ENCODE measurements at places on chromosomes 11 and 22.

GRCh38 chr11:93567401-93567895 is 24.3 kb upstream of the SMCO4 start:
- no peak for DNase-seq

- no peak for DNase-seq
Measured at GRCh38 chr11:26676641-26677040, 45.2 kb downstream of the SLC5A12 start.

DNA sequence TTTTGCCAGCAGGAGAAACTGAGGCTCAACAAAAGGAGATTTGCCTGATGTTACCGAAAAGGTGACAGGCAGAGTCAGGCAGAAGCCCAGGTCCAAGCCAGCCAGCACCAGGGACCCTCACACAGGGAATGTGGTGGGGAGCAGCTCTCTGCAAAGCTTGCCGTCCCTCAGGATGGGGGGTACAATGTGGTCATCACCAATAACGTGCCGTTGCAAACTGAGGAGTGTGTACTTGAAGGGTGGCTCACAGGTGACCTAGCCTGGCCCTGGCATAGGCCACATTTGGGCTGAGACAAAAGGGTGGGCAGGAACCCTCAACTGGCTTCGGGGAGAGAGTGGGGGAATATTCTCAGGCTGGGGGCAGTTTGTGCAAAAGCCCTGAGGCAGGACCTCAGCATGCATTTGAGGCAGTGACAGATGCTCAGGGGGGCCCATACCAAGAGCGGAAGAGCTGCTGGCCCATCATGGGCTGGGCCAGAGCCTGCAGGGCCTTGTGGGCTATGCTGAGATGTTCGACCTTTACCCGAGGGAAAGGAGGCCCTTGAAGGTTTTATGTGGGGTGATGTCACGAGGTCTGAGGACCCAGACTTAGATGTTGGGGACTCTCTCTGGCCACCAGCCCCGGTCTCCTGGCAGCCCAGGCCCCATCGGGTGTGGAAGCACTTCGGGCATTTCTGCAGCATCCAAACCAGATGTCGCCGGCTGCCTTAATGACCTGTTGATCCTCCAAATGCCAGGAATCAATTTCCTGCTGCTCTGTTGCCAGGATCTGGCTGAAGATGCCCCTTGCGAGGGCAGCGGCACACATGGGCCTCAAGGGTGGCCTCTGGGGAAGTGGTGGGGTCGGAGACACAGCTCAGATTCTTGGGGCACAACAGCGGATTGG is 57.4 kb upstream of the SHISAL1 start:
- no peak for DNase-seq

- DNase-seq, result no peak
Measured at GRCh38 chr11:119873761-119874421, 144.9 kb upstream of the NECTIN1 start.

GRCh38 chr11:119538753-119539152 is 115.8 kb upstream of the THY1 start:
- no peak for DNase-seq

- DNase-seq, result no peak
Measured at GRCh38 chr11:17774232-17775034, 39.9 kb downstream of the KCNC1 start.

- peak; percentile 82 for DNase-seq
Measured at GRCh38 chr11:2839395-2839943, 46.1 kb downstream of the CDKN1C start.

DNA sequence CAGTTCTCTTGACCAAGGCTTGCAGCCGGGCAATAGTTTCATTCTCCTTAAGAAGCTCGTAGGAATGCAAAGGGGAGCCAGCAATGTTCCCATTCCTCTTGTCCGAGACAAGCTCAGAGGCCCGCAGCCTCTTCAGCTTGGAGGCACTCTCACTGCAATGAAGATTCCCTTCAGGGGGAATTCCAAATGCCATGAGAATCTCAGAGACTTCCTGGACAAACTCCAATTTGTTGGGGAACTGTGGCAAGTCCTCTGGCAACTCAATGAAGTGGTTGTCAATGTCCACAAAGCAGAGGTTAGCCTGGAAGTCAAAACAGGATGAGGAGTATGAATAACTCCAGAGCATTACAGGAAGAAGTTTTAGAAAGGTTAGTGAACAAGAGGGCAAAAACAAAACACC is 84.4 kb downstream of the DENND5A start:
- peak; percentile 75 for DNase-seq

GRCh38 chr22:29700900-29701154 is 19.0 kb upstream of the CABP7 start:
- no peak for DNase-seq

DNA sequence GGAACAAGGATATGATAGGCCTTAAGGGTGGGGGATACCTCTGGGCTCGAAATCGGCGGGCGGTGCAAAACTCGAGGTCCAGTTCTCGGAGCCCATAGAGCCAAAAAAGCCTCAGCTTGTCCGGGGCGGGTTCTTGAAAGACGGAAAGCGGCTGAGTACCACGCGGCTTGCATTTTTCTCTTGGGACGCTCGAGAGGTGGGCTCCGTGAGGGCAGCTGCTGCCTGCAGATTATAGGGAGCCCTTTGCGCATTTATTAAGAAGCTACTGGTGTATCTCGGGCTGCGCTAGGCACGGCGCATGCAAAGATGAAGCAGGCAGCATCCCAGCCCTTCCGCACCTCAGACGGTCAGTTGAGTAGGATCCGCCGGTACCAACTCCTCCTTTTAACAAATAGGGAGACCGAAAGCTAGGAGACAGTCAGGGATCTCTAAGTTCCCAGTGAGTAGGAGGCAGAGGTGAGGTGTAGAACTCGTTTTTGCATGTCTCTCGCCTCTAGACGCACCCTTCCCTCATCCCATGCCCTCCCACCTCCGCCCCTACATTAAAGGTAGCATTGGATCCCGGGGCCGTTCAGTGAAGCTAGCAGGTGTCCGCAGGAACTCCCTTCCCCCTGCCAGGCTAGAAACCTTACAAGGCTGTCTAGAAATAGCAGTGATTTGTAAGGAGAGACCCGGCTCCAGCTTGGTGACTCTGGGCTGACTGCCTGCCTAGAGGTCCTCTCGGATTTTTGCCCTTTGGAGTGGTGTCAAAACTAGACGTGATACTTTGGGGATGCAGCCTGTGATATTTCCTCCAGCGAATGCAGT is 768 bp downstream of the LDHA start:
- peak; percentile 63 for DNase-seq

DNA sequence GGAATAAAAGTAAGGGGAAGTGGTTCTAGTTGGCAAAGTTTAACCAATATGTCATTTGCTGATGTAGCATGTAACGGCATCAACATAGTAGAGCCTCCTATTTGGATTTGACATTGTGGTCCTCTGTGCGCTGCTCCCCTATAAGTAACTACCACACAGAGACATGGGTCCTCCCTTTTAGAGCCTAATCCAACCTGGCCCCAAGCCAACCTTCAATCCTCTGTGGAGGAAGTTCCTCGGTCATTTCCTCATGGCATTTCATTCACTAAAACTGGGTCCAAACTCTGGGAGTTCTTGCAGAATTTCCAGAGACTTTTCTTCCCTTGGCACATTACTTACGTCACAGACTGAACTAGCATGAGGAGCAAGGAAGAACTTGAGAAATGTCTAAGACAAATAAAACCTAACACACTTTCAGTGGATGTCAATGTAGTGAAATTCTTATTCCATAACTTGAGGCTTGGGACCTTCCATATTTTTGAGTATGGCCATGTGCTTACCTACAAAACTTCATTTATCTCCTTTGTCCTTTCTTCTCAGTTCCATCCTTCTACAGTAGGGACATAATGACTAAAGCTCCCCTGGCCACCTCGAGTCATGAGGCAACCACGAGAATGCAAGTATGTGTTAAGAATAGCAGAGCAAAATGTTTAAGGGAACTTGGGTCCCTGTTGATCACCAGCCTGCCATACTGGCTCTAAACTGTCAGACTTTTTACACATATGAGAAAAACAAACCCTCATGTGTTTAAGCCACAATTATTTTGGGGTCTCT is 34.7 kb downstream of the MMP20 start:
- DNase-seq, result no peak

DNA sequence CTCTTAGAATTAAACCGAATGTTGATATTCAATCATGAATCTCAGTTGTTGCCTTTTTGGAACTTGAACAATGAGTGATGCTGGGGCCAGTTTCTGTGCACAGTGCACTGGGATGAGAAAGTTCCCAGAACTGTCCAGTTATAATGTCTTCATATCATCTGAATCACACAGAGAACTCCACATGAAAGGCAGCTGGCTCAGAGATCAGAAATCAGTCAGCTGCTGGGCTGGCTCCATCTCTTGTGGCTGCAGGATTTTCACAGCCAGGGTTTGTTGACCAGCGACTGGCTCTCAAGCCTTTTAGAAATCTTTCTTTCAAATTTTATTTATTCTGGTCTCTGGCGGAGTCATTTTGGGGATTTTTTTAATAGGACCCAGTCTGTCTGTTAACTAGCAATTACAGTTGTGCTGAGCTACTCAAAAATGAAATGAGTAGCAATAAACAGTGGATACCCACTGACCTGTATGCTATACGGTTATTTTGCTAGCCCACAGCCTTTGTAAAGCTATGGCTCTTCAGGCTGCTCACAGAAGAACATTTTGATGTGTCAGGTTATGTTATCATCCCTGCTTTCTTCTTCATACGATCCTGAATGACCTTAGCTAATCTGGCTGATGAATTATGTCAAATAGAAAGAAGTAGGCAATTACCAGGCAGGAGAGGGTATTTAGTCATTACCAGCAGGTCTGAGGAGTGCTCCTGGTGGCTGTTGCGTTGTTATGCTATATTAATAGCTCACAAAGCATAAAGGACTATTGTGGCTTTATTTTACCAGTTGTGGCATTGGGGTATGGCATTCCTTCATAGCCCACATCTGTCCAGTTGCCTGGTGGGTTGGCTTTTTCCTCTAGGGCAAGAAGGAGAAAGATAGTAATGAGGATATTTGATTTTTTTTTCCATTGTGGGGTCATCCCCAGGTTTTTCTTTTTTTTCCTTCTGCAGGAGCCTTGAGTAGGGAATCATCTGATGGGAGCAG is 3.6 kb downstream of the FAT3 start:
- no peak for DNase-seq

DNA sequence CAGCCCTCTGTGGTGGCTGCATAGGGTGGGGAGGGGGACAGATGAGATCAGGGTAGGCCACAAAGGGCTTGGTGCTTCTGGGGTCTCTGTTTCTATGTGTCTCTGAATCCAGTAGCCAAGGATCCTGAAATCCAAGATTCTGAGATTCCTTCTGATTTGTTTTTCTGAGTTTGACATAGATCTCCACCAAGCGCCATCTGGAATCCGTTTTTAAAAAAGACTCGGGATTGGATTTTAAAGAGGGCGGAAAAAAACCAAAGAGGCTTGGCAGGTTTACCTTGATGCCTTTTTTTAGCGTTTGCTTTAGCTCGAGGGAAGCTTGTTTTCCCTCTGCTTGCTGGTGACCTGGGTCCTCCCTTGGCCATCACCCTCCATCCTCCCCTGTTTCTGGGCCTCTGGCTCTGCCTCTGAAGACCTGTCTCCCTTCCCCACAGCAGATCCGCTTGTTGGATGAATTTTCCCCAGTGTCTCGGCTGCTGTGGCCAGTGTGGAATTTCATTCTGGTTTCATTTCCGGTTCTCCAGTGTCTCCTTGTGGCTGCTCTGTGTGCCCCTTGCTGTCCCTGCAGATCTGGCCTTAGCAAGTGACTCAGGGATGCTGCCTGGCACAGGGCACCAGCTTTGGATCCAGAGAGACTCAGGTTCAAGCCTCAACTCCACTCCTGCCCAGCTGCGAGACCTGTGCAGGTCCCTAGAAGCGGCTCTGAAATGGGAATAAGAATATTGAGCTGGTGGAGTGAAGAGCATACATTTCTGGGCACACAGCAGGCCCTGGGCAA is 15.1 kb downstream of the SYNGR1 start:
- DNase-seq, result peak; percentile 54

DNA sequence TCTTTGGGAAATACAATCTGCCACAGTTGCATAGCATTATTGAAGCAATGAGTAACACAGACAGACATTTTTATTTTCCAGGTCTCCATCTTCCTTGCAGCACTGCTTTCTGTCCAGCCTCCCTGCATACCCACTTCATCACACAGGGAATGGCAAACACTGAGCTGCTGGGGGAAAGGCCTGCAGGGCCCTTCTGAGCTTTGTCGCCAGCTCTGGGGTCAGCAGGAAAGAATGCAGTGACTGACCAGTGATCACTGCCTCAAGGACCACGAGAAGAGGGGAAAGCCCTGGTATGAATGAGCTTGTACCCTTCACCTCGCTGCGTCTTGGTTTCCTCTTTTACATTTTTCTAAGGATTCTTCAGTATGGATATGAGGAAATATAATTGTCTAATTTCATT is 21.3 kb upstream of the MICAL2 start:
- peak; percentile 71 for DNase-seq

DNA sequence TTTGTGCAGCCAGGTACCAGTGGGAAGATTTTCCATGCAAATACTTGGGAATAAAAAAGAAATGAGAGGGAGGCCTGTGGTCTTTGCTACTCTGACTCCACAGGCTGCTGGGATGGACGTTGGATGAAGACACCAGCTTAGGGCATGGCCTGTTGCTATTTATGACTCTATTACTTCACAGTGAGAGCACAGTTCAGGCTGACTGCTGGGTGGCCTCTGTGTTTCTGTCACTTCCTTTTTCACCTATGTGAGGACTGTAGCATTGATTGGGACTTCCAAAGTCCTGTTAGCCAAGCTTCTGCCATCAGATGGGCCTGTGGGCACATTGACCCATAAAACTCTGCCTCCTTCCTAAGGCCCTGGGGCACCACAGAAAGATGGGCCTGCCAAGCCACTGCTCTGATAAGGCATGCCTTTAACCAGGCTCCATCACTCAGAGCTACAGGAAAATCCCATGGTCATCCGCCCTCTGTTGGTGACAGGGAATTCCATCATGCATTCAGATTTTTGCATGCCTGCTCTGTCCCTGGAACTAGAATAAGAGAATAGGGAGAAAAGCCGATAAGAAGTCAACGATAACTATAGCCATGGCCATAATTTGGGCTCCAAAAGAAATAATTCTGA is 64.6 kb downstream of the KCNJ1 start:
- peak; percentile 76 for DNase-seq

DNA sequence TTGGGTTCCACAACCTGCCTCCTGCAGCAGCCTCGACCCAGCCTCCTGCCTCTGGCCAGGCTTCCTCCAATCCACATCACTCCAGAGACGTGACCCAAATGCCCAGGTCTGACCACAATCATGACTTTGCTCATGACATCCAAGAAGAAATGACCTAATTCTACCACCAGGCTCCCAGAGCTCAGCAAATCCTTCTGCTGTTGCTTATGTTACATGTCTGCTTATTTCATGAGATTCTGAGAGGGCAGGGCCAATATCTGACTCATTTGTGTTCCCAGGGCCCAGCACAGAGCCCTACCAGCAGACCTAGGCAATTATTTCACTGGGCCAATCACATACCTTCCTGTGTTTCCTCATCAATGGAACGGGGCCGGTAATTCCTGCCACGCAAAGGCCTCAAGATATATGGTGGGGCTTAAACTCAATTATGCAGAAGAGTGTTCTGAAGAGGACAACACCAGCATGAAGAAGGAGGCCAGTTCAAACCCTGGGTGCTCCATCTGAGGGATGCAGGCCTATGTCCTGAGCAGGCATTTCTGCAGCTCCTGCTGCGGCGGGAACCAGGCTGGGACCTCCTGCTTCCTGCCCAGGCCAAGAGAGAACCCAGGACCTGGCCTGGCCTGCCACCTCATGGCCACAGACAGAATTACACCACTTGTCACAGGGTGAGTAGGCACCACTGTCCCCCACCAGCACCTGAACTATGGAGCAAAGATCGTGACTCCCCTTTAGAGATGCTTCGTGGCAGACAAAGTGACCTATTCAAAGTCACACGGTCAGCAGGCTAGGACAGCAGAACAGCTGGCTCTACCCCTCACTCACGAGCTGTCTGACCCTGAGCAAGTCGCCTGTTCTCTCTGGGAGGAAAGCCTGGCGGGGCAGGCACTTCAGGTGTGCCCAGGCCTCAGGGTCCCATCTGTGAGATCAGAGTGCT is 5.9 kb downstream of the CENPM start:
- DNase-seq, result peak; percentile 93
